ENCODE measurements at places on chromosomes 1 and 21. TPM values are rescaled to one million over a fixed set of nuclear protein-coding genes. Genes with fewer than 3 reads are reported as not detected.

DNA sequence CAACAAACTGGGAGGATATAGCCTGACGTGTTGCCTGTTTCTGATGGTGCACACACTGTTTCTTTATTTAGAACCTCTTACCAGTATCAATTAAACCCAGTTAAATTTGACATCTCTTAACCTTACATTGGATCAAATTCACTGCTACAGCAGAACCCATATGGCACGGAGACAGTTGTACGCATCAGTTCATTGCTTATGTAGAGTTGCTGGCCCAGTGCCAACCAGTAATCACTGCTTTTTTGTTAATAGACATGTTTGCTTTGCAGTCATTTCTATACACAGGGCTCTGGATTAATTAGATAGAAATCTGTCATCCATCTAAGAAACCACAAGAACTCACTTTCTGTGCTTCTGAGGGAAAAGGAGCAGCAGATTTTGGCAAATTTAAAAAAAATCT lies 154.0 kb downstream of the RWDD3 start:
- no peak for DNase-seq

DNA sequence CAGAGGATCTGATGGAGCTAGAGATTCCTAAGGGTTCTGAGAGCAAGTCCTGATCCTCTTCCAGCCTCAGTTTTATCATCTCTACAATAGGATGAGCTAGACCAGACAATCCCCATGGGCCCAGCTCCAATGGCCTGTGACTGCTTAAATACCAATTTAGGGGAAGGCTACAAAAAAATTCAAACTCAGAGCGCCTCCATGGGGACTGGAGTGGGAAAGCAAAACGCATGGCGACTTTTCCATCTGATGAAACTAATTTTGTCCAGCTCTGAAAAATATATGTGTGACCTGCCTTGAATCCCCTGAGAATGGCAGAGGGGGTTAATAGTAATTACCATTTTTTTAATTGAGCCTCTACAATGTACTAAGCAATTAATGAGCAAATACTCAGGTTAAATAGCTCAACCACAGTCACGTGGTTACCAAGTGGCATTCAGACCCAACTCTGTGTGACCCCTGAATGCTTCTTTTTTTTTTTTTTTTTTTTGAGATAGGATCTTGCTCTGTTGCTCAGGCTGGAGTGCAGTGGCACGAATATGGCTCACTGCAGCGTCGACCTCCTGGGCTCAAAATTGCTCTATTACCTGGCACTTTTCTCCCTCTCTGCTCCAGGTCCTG lies 8.4 kb downstream of the EXTL1 start:
- no peak for DNase-seq

GRCh38 chr1:23960291-23961020 lies 828 bp downstream of the PNRC2 start:
- DNase-seq = peak; percentile 53

GRCh38 chr1:101706366-101706765 lies 290.4 kb downstream of the OLFM3 start:
- no peak for DNase-seq

DNA sequence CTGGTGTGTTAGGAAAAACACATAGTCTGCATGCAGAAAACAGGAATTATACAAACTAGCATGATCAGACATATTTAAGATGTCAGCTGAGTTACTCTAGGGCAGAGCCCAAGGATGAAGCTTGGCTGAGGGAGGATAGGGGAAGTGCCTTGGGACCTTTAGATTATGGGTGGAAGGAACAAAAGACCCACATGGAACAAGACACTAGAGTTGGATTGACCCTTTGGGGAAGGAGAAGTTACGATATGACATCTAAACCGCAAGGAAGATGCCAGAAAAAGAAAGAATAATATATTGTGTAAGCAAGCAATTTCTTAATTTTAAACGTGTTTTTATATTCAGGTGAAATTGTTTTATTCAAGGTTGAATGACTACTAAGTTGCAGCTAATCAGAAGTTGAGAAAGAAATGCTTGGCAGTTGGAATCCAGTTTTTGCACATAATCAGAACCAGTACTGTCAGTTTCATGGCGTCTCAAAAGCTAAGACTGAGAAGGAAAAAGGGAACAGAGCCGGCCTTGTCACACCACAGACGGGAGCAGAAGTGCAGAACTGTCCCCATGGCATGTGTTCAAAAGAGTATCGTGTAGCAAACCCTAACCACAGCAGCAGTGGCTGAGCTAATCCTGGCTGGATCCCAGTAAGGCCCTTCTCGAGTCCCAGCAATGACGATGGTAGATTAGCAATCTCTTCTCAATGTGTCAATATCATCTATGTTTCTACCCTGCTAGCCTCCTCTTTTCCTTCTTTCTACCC lies 31.2 kb upstream of the IFNAR2 start:
- peak; percentile 65 for DNase-seq

GRCh38 chr1:95558791-95559190 lies 324.8 kb downstream of the RWDD3 start:
- no peak for DNase-seq

- DNase-seq = no peak
Observed at GRCh38 chr1:9836632-9836960, 12.8 kb upstream of the CLSTN1 start.

- no peak for DNase-seq
Observed at GRCh38 chr21:27078915-27079314, 112.0 kb upstream of the ADAMTS5 start.

GRCh38 chr1:173300061-173301044 lies 93.2 kb upstream of the TNFSF4 start:
- DNase-seq = no peak

PLOD1 gene
- total RNA-seq = 413 TPM

OR6K3 gene
- total RNA-seq = not detected

CDA gene
- 23.9 TPM for total RNA-seq

SIKE1 gene
- 80.6 TPM for total RNA-seq

PLK3 gene
- 8.8 TPM for total RNA-seq

Measured in RPMI7951 (cell line).